Stimulated activated CD4-positive, alpha-beta T cell treated with anti-CD3 and anti-CD28 coated beads, TNF-alpha, amount 100 ng/mL, for 24 hours (primary cell): ENCODE measurements at places on chromosomes 13 and 19.

- DNase-seq, result no peak
These were observed 213.1 kb downstream of the OXGR1 start for GRCh38 chr13:96781141-96781540.

DNA sequence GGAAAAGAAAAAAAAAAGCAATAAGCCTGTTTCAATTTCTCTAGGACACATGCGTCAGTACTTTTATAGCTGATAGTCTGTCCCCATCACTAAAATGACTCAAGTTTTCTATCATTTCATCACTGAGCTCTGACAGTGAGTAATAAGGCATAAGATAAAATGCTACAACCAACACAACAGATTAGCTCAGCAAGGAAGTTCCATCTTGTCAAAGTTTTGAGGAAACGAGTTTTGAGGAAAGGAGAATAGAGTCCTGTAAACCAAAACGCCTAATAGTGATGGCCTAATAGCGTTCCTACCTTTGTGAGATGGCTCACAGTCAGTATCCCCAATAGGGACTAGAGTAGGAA, 145.1 kb downstream of the LACC1 start:
- no peak for DNase-seq

- DNase-seq, result no peak
These were observed 221.5 kb downstream of the RGCC start for GRCh38 chr13:41678848-41679247.

DNA sequence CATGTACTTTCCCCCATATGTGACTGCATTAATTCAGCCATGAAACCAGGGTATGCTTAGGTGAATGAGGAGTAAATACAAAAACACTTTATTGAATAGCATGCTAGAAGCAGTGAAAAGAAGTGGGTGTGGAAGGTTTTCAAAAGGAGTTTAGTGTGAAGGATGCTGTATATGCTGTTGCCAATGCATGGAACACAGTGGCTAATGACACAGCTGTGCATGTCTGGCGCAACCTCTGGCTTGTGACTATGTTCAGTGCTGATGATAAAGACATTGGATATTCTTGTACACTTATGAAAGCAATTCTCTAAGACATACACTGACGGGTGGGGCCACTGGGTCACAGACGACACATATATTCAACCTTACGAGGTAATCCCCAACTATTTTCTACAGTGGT, 55.2 kb downstream of the SOX21 start:
- DNase-seq, result no peak

- peak; percentile 43 for DNase-seq
These were observed 1.1 kb upstream of the FXYD3 start for GRCh38 chr19:35114353-35115176.

- no peak for DNase-seq
These were observed 16.1 kb downstream of the ZFR2 start for GRCh38 chr19:3852614-3853254.
